ENCODE measurements at places on chromosomes 7 and 10.

DNA sequence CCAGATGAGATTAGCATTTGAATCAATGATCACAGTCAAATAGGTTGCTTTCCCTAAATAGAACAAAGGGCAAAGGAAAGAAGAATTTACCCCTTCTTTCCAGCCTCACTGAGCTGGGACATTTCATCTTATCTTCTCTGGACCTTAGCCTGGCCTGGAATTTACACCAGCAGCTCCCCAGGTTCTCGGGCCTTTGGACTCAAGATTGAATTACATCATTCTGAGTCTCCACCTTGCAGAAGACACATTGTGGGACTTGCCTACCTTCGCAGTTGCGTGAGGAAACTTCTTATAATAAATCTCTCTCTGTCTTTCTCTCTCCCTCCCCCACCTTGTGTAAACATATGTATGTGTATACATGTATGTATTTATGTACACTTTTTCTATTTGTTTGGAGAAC lies 732.4 kb downstream of the IPMK start:
- no peak for DNase-seq

DNA sequence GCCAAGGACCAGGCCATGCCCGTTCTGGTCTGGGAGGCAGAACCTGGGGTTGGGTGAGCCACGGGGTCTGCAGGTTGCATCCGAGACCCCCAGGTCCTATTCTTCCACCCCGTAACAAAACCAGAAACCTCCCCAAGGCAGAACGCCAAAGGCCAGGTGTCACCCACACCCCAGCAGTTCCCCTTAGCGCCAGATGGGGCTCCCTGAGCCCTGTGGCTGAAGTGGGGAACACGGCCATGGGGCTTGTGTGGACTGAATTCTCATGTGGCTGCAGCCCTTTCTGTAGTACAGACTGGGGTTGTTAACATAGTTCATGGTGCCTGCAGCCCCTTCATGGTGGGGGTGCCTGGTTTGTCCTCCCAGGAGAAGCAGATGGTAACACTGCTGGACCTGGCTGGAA lies 10.2 kb downstream of the BRI3 start:
- no peak for DNase-seq

GRCh38 chr7:129053938-129054437 lies 923 bp downstream of the TNPO3 start:
- no peak for DNase-seq

GRCh38 chr10:3424111-3424851 lies 251.7 kb upstream of the PITRM1 start:
- no peak for DNase-seq

DNA sequence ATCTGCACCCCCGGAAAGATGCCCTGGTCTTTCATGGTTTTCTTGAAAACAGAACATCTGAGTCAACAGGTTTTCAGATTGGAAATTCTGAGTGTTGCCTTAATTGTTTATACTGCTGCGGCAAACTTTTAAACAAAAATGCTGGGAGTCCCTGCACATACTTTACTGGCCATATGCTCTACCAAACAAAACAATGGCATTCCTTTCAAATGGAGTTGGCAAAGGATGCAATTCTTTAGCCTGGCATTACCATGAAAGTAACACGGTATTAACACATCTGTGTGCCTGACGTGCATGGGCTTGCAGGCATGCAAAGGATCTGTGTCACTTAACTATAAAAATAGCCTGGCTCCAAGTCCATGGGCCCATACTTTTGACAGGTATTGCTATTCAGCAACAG lies 4.2 kb downstream of the INHBA start:
- DNase-seq = no peak

DNA sequence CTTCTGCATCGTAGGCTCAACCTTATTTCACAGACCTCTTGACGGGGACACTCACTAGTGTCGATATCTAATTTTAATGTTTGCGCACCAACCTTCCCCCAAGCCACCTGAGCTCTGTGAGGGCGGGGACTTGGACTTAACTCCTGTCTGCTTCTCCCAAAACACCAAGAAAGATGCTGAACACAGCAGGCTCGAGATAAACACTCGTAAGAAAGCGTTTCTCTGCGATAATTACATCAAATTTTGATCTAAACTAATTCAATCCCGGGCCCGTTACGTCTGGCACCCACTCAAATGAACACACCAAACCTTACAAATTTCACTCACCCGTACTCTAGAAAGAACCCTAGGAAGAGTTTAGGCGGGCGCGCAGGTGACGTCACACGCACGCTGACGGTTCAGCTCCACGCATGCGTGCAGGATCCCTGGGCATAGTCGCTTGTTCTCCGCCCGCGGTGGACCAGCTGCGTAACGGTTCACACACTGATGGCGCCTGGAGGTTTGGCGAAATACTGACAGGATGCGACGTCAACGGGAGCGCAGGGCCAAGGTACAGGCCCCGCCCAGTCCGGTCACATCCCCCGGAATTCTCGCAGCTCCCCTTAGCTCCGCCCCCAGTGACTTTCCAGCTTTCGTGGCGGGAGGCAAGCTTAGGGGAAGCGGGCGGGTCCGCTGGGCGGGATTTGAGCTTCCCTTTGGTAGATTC lies at the start of gene POT1:
TSS of gene POT1 (minus strand) at position 359 of the 706 bp plus-strand sequence. CDS start 32,652 bp downstream, outside the sequence.
- DNase-seq = peak; percentile 86

DNA sequence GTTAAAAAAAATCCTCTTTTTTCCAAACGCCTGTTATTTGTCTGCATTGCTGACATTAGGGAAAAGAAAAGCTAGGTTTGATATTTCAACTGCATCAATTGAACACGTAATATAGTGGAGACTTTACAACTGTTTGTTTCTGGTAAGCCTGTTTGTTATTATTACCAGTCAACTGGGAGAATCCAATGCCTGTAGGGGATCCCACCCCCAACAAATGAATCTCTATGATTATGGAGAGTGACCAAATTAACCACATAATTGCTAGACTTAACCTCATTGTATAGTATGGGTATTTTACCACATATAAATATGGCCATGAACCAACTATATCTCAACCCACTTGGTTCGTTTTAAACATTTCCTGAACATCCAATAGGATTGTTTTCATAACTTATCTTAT lies 216.1 kb downstream of the TWIST1 start:
- no peak for DNase-seq

GRCh38 chr10:110535958-110536891 lies 31.3 kb upstream of the SMC3 start:
- peak; percentile 61 for DNase-seq

GRCh38 chr10:123585477-123586445 lies 80.4 kb upstream of the GPR26 start:
- DNase-seq = no peak

All from GM13977 (cell line).